ENCODE measurements at places on chromosomes 16 and 17.

DNA sequence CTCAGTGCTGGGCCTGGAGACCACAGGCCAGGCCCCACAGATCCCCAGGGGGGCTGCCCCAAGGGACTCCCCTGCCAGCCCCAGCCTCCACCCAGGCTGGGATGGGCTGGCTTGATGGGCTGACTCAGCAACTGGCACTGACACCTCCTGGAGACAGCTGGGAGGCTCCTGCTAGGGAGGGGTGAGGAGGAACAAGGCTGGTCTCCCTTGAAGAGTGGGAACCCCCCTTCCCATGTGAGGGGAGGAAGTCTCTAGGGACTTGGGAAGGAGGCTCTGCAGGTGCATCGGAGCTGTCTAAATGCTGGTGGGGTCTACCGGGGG is 10.4 kb downstream of the NHERF1 start:
- DNase-seq: no peak

DNA sequence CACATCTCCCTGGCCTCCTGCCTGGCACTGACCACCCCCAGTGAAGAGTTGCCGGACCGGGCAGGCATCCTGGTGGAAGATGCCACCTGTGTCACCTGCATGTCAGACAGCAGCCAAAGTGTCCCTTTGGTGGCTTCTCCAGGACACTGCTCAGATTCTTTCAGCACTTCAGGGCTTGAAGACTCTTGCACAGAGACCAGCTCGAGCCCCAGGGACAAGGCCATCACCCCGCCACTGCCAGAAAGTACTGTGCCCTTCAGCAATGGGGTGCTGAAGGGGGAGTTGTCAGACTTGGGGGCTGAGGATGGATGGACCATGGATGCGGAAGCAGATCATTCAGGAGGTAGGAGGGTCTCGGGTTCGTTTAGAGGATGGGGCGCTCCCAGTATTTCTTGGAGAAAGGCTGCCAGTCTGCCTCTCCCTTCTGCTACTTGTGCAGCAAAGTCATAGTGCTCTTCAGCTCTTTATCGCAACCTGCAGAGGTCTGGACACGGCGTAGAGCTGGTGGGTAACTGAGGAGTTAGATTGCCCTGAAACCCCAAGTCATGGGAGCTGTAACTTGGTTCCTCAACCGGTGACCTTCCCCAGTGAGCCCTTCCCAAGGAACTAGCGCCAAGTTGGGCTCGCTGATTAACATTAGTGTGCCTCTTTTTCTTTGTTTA is 21.9 kb downstream of the AKAP1 start:
- DNase-seq: no peak

DNA sequence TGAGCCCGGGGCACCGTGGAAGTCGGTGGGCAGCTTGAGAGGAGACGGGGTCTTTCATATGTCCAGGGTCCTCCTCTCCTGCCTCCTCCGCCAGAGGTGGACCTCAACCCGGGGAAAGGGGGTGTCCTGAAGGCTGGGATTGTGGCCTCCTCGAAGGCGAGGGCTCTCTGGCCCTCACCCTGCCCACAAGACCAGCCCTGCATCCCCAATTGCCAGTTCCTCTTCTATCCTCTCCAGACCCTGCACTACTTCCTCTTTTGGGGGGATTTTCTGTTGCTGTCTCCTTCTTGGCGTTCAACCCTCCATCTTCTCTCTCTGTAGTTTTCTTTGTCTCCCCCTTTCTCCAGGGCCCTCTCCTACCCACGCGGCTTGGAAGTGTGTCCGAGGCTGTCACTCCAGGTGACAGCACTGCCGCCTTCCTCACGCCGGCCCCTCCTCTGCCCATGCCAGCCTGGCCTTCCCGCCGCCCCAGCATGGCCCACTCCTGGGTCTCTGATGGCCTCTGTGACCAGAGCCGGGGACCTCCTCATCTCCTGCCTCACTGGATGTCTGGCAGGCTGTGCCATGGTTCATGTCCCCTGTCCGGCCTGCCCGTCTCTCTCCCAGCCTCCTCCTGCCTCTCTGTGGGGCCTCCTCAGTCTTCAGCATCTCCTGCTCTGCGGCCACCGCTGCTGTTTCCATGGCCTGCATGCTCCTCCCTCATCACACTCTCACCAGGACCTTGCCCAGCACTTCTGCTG is 2.4 kb upstream of the ITGAX start:
- no peak for DNase-seq

- no peak for DNase-seq
Measured at GRCh38 chr16:12356632-12357340, 380.3 kb downstream of the SNX29 start.

DNA sequence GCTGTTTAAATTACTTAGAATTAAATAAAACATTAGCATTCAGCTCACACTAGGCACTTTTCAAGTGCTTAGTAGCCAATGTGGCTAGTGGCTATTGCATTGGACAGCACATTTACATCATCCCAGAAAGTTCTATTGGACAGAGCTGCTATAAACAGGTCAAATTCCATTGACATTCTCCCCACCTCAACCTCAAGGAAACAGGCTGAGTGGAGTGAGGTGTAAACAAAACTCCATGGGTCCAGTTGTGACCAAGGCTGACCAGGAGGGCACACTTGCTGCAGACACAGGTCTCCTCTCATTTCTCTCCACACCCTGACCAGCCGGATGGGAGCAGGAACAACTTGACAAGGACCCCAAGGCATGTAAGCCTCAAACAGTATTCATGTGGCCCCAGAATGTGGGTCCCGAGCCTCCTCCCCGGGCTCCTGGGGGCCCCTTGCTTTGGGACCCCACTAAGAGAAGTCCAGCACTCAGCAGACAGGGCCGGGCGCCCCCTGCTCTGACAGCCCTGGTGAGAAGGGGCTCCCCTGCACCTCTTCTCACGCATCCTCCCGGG is 488 bp downstream of the C17orf113 start:
- no peak for DNase-seq

- DNase-seq: no peak
Measured at GRCh38 chr17:992933-993332, 4.0 kb upstream of the TIMM22 start.

- DNase-seq: no peak
Measured at GRCh38 chr16:27703545-27703944, 153.6 kb downstream of the KATNIP start.

Data from stimulated activated CD8-positive, alpha-beta memory T cell treated with anti-CD3 and anti-CD28 coated beads, Interleukin-4, amount 100 ng/mL, for 1 hour (primary cell).